Erythroblast (primary cell): ENCODE measurements at places on chromosomes 11 and 22.

DNA sequence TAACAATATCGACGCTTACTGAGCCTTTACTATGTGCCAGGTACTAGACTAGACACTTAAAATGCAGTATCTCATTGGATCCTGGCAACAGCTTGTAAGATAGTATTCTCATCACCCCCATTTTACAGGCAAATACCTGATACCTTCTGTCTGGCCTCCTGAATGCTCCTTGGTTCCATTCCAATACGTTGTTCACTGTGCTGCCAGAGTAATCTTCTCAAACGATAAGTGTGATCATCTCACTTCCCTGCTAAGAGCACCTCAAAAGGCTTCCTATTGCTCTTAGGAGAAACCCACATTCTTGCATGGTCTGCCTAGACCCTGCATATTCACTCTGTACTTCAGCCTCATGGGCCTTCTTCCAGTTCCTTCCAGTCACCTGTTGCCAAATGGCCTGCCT, 1.3 kb upstream of the NRIP3 start:
- DNase-seq, result no peak

DNA sequence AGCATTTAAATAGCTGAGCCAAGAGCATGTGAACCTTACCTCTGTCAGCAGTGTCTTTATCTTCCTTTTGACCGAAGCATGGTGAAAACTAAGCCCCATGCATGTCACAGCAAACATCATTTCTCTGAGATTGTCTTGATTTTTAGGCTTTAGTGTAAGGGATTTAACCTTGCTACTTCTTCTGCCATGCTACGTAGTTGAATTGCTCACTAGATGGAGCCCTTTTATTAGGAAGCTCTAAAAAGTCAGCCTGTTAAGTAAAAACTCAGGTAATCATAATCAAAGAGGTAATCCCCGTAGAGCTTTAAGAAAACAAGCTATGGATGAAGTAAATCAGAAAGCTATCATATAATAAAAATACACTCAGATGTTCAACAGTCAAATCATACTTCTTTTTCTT, 149.5 kb downstream of the PGR start:
- DNase-seq, result no peak

DNA sequence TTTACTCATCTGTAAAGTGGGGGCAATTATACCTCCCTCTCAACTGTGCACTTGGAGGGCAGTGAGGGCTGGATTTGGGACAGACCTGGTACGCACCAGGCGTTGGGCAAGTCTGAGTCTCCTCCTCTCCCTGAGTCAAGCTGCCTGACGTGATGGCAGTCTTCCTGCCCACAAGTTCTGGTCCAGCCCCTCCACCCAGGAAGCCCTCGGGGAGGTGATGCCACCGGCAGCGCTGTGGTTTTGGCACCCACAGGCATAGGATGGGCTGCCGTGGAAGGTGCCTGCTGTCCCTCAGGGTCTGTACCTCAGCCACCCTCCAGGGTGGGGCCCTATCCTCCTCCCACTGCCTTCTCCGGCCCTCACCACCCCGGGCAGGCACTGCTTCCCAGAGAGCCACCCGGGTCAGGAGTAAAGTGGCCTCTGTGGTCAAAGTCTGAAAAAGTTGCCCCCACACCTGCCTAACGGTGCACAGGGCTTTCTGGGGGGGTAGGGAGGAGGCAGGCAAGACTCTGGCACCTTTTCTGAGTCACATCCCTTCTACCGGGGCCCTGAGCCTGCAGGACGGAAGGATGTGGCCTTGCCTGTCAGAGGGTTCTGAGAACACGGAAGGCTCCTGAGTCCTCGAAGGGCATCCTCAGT, 6.5 kb upstream of the APOBEC3H start:
- no peak for DNase-seq

GRCh38 chr11:16169541-16169940, 186.8 kb downstream of the SOX6 start:
- no peak for DNase-seq

- DNase-seq, result no peak
Measured at GRCh38 chr11:94558468-94558867, 8.7 kb upstream of the PIWIL4 start.

DNA sequence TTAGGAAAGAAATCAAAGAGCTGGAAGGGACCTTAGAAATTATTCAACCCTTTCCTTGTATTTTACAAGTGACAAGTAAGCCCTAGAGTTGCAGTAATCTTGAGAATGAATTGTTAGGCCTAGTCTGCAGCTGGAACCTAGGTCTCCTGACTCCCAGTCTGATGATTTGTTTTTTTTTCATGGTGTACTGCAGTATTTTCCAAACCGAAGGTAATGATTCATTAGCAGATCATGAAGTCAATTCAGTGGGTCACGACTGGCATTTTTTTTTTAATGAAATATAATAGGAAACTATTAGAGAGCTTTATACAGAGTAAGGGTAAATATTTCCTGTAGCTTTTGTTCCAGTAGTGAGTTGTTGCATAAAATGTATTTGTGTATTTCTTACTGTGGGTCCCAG, 42.8 kb downstream of the EXT2 start:
- no peak for DNase-seq

- no peak for DNase-seq
Measured at GRCh38 chr22:32776397-32776796, 25.1 kb upstream of the TIMP3 start.

DNA sequence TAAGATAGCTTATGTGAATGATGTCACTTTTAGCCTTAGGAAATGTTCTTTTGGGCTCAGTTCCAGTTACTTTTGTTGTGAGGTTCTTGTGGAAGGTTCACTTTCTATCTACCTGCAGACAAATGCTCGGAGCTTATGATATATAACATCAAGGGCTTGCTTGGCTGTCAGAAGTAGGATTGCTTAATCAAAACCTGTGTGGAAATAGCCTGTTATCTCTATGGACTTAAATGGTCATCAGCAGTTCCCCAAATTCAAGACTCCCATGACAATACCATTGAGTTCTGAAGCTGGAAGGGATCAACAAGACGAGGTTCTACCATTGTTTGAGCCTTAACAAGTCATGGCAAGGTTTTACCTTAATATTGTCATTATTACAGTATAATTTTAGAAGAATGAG, 43.8 kb downstream of the FLI1 start:
- no peak for DNase-seq
